ENCODE measurements at places on chromosomes 1 and 21.

- peak; percentile 14 for DNase-seq
Observed at GRCh38 chr1:44447051-44447810, 42.2 kb downstream of the RNF220 start.

DNA sequence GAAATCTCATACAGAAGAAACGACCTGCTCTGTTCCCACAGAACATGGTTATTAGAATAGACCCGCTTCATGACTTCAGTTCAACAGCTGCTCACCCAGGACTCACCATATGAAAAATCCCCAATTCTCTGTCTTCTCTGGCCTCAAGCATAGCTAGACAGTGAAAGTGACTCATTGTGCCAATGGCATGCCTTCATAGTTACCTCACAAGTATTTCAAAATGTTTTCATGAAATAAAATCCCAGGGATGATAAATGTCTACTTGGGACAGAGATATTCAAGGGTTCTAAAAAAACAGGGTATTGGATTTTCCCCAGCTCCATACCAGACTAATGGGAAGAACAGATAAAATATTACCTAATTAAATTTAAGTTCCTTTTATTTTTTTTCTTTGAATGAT, 82.3 kb downstream of the NOTCH2 start:
- DNase-seq = peak; percentile 92

DNA sequence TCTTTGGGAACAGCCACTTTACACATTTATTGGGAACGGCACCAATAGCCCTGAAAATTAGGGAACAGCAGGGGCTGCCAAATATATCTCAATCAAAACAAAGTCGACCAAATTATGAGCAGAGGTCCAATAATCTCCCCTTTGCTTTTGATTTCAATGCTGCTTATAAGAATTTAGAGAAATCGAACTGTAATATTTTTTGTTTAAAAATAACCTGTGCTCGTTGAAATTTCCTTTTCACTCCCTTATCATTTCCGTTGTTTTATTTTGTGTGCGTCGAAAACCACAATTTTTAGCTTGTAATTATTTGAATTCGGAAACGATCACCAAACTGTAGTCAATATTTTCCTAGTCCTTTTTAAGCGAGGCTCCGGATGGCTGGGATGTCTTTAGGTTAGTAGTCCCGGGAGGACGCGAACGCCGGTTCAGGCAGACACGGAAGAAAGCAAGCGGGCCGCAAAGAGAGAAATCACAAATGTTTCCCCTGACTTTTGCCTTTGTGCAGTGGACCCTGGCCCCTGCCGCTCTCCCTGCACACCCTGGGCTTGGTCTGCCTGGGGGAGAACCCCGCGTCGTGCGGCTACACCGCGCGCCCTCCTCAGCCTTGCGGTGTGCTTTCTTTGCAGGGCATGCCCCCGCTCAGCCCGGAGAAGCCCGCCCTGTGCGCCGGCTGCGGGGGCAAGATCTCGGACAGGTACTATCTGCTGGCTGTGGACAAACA, 2.3 kb downstream of the LHX9 start:
- no peak for DNase-seq

- DNase-seq = no peak
Observed at GRCh38 chr1:181490740-181491712, 7.7 kb downstream of the CACNA1E start.

DNA sequence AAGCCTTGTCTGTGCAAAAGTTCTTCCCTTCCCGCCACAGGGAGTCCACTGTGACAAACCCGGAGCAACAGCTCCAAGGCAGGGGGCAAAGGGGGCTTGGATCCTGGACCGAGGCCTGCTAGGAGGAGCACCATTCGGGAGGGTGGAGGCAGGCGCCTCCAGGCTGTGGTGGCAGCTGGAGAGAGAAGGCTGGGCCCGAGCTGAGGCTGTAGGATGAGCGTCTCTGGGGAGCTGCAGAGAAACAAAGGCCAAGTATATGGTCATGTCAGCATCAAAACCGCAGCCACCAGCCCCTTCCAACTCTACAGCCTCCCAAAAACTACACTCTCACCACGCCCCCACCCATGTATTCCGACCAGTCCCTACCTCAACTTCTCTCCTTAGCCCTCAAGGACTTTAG, 579 bp downstream of the SH3BP5L start:
- DNase-seq = peak; percentile 33

- DNase-seq = no peak
Observed at GRCh38 chr1:63966016-63966415, 192.2 kb downstream of the ROR1 start.

DNA sequence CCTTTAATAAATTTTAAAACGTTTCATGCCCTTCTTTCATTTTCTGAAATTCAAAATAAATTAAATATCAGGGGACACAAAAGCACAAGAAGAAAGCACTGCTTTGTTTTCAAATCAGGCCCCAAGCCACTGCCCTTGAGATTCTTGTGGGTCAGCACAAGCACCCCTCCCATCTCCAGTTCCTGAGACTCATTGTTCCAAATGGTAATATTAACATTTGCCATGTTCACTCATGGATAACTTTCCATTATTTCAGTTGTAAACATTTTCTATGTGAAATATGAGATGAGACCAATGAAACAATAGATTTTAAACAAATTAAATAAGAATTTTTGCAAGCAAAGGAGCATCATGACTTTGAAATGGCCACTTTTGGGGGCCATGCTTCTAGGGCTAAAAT, 7.7 kb downstream of the OVAAL start:
- DNase-seq = no peak

DNA sequence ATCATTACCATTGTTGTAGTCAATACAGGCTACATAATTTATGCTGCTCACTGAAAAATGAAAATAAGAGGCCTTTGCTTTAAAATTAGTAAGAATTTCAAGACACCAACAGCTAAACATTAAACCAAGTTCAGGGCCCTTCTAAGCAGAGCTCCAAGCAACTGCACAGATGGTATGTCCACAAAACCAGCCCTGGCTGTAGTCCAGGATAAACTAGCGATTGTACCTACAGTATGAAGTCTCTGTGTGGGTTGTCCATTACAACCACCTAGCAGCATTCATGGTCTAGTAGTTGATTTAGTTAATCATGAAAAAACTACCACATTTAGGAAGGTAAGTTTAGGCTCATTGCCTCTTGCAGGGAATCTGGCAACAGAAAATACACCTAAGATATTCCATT, 35.3 kb downstream of the CLCA4 start:
- DNase-seq = no peak

GRCh38 chr1:202765721-202766120, 42.5 kb downstream of the KDM5B start:
- no peak for DNase-seq

- no peak for DNase-seq
Observed at GRCh38 chr1:227895828-227896685, 51.7 kb downstream of the WNT9A start.

DNA sequence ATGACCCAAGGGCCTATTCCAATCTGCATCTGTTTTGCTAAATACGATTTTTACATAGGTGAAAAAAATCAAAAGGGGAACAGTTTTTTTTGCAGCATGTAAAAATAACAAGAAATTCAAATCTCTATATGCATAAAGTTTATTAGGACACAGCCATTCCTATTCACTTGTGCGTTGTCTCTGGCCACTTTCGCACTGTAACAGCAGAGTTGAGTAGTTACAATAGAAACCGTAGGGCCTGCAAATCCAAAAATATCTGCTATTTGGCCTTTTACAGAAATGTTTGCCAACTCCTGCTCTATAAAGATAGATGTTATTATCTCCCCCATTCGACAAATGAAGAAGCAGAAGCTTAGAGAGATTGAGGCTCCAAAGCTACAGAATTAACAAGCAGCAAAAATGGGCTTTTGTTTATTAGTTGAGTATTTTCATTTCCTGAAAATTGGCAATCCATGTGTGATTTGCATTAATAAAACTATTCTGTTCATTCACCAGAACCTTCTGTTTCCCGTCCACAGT, 5.5 kb downstream of the DYNLT5 start:
- DNase-seq = no peak

DNA sequence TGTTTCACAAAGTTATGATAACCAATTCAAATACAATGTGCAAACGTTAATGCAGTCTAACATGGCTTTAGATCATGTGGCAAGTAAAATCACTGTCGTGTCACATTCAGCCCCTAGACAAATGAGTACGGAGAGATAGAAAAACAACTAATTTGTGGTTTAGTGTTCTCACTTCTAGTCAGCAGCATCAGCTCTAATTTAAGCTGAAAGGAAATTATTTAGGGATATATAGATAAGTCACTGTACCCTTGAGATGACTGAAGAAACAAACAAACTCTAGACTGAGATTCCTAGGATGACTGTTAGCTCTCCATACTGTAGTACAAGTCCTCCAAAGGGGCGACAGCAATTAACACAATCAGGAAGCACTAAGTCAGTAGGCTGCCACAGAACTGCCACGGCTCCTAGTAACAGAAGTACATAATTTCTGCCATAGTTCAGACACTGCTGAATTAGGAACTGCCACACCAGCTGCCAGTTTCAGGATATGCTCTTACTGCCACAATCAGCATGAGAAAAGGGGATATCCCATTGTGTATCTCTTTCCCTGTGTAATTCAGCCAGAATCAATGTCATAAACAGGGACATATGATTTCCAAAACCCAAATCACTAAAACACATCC, 150.4 kb upstream of the NEGR1 start:
- no peak for DNase-seq

DNA sequence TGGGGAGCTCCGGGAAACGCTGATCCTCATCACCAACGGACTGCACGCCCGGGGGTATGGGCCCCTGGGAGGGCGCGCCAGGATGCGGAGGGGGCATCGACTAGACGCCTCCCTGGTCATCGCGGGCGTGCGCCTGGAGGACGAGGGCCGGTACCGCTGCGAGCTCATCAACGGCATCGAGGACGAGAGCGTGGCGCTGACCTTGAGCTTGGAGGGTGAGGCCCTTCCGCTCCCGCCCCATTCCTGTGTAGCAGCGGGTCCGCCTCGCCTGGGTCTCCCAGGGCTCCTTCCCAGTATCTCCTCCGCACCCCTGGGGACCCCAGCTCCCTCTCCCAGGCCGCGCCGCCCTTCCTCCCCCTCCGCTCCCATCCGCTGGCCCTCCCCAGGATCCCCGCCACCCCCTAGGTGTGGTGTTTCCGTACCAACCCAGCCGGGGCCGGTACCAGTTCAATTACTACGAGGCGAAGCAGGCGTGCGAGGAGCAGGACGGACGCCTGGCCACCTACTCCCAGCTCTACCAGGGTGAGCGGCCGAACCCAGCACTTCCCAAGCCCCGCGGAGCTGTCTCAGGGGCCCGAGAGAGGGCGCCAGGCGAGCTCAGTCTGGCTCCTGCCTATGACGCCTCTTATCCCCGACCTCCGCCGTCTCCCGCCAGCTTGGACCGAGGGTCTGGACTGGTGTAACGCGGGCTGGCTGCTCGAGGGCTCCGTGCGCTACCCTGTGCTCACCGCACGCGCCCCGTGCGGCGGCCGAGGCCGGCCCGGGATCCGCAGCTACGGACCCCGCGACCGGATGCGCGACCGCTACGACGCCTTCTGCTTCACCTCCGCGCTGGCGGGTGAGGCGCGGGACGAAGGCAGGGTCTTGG, 5.0 kb downstream of the HAPLN2 start:
- DNase-seq = peak; percentile 74

DNA sequence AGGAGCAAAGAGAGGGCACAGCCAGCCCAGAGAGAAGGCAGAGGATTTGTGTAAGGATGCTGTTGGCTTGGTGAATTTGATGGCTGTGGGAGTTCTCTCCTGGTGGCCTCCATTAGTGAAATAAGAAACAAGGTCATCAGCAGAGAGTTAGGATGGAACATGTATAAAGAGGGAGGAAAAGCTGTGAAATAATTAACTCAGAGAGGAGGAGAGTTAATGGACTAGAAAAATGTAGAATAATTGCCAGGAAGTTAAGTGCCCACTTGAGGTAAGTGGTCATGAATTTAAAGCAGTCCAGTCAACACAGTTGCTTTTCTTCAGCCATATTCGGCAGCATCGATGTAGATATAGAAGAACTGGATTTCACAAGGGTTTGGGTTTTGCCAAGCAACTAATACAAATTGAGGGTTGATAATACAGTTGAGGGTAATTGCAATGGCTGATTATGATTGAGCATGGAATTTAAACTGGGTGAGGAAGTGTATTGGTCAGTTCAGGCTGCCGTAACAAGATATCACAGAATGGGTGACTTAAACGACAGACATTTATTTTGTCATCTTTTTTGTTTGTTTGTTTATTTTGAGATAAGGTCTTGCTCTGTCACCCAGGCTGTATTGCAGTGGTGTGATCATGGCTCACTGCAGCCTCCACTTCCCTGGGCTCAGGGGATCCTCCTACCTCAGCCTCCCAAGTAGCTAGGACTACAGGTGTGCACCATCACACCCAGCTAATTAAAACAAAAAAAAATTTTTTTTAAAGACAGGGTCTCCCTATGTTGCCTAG, 31.7 kb upstream of the KLF17 start:
- no peak for DNase-seq

GRCh38 chr1:177631770-177632169, 338.1 kb downstream of the SEC16B start:
- no peak for DNase-seq

DNA sequence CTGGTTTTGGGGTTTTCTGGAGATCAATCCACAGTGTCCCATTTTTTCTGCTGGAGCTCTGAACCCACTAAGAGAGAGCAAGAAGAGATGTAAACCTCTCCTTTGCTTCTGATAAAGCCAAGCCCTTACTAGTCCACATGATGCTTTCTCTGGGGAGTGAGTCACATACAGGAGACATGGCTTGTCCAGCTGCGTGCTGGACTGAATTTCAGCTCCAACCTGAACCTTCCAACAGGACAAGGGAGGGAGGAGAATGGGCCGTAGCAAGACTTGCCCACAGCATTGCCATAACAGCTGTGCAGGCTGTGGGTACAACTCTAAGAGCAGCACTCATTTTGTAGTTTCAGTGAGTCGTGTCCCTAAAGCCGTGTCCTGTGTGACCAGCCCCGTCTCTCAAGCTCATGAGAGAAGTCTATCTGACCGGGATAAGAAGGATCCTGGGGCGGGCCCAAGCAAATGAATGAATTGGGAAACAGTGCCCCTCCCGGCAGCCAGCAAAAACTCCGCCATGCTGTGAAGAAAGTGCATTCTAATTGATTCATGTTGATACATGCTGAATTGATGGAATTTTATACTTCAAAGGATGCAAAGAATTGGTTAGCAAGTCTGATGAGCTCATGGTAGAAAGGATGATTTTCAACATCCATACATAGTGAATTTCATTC, 195.2 kb downstream of the GABPA start:
- peak; percentile 20 for DNase-seq

DNA sequence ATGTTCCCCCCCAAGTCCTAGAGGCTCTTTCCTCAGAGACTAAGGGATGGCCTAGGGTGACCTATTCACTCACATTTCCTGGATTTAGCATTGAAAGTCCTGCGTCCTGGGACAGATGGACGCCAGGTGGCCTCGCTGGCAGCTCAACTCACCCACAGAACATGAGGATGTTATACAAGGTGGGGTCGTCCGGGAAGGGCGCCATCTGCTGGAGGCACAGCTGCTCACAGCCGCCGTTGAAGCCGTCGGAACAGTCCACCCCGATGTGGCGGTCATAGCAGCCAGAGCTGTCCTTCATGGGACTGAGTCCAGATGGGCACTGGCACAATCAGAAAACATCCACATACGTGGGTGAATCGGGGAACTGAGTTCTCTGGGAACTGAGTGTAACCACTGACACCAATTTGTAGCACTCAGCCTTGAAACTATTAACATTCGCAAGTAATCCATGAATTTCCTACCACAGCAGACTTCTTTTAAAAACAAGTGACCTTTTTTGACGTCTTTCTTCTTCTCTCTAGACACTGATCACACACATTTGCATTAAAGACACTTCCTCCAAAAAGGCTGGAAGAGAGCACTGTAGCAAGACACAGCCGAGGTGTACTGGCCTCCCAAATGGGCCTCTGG, 215.4 kb downstream of the ASTN1 start:
- peak; percentile 48 for DNase-seq

Measured in foreskin fibroblast (primary cell).